ENCODE measurements at places on chromosomes 5 and 9.

DNA sequence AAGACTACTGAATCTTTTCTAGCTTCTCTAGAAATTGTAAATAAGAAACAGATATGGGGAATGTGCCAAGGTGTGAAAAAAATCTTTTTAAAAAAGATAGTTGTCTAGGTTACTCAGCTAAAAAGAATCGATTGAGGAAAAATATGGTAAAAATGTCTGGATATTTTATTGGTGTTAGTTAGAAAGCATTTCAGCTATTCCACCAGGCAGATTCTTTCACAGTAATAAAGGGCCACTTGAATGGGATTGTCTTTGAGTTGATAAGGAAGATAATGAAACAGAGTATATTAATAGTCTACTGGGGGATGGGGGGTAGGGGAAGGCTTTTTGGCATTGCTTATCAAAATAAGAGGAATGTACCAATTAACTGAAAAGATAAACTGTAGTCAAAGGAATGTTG, 51.9 kb downstream of the SLIT3 start:
- DNase-seq, result no peak

GRCh38 chr5:13478831-13479465, 465.5 kb downstream of the DNAH5 start:
- no peak for DNase-seq

GRCh38 chr5:89967771-89968444, 441.6 kb downstream of the CETN3 start:
- DNase-seq, result no peak

GRCh38 chr9:132571806-132572600, 10.4 kb upstream of the BARHL1 start:
- DNase-seq, result no peak

DNA sequence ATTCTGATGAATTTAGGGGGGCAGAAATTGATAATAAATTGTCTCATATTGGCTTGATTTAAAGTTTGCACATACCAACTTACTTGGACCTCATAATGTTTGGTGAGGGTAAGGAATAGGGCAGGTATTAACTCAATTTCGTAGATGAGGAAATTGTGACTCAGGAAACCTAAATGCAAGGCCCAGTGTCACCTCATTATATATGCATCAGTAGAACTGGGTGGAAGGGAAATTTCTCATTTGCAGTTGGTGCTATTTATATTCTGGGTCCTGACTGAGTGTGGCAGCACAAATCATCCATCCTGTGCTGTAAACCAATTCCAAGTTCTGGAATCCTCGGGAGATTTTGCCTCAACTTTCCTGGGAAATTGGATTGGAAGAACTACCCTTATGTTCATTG, 103.0 kb downstream of the SPATA31D1 start:
- no peak for DNase-seq

Measured in stimulated activated CD4-positive, alpha-beta T cell treated with anti-CD3 and anti-CD28 coated beads, Interleukin-4, amount 100 ng/mL, for 4 hours (primary cell).